HCT116 (cell line): ENCODE measurements at places on chromosomes 1 and 21. TPM values are rescaled to one million over a fixed set of nuclear protein-coding genes. Genes with fewer than 3 reads are reported as not detected.

Gene LCE3E
- total RNA-seq, result not detected

Gene BLACAT1
- total RNA-seq, result 3.9 TPM

DNA sequence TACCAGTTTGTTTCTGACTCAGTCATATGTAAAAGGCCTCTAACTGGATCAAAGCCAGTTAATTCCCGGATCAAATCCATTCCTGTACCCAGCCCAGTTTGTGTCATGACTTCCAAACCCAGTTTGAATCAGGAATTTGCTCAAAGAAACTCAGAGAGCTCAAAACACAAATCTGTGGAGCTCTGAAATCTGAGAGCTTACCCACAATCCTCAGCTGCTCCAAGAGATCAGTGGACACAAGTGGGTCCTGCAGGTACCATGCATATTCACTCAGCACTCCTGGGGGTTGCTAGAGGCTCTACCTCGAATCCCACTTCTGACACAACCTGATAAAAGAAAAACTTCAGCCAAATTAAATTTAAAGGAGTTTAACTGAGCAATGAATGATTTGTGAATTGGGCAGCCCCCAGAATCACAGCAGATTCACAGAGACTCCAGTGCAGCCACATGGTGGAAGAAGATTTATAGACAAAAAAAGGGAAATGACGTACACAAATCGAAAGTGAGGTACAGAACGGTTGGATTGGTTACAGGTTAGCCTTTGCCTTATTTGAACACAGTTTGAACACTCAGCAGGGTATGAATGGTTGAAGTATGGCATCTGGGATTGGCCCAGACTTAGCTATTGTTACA lies 11.9 kb upstream of the MRPL55 start:
- no peaks in the 10 kb centered on the region for H3K36me3 ChIP-seq
- no peak overlapping the region for H3K4me3 ChIP-seq
- no peaks in the 10 kb centered on the region for H3K27me3 ChIP-seq
- DNase-seq, result no peak
- H3K4me1 ChIP-seq, result no peaks in the 10 kb centered on the region

Gene KCNH1
- not detected for total RNA-seq

Gene AMY1A
- total RNA-seq, result not detected

Gene TEDDM1
- not detected for total RNA-seq

DNA sequence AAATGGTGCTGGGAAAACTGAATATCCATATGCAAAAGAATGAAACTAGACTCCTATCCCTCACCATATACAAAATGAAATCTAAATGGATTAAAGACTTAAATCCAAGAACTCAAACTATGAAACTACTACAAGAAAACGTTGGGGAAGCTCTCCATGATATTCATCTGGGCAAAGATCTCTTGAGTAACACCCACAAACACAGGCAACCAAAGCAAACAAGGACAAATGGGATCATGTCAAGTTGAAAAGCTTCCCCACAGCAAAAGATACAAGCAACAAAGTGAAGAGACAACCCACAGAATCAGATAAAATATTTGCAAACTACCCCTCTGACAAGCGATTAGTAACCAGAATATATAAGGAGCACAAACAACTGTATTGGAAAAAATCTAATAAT lies 13.8 kb downstream of the TTC13 start:
- H3K36me3 ChIP-seq, result no peaks in the 10 kb centered on the region
- DNase-seq, result no peak
- H3K27me3 ChIP-seq, result no peaks in the 10 kb centered on the region
- H3K27ac ChIP-seq, result no peak overlapping the region
- no peak overlapping the region for H3K4me3 ChIP-seq

DNA sequence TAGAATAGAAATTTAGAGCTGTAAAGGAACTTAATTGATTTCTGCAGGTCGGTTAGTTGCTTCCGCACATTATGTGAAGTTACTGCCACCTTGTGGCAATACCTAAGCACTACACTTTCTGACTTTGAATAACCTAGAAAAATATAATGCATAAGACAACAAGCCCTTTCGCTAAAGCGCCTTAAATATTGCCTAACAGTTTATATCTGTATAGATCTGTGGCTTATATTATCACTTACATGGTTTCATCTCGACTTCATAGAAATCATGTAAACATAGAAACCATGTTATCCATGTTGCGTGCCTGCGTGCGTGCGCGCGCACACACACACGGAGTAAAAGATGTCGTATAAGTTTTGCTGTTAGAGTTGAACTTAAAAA lies 10.9 kb upstream of the IFI16 start:
- peaks cover 8% of the 10 kb centered on the region for H3K4me1 ChIP-seq
- DNase-seq, result peak; percentile 32
- no peak overlapping the region for H3K4me3 ChIP-seq
- no peak overlapping the region for H3K27ac ChIP-seq

Gene ZNF326
- 19.3 TPM for total RNA-seq

DNA sequence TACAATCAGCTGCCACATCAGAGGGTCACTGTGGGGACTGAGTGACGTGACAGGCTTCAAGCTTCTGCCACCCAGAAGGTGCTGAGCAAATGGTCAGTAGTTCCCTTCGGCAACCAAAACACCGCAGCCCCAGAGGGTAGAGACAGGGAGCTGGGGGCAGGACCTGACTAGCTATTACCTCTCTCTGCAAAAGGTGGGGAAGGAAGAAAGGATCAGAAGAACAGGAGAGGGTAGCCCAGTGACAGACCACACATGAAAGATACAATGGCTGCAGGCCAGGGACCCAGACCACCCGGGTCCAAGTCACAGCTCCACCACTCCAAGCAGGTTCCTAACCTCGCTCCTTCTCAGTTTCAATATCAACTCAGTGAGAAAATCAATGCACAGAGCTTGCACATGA lies 377.1 kb downstream of the NPHP4 start:
- no peak overlapping the region for H3K4me3 ChIP-seq
- no peak overlapping the region for H3K27ac ChIP-seq
- peaks cover 13% of the 10 kb centered on the region; the same call in 1 of the 2 replicates for H3K27me3 ChIP-seq
- H3K4me1 ChIP-seq, result peaks cover 24% of the 10 kb centered on the region
- H3K36me3 ChIP-seq, result no peaks in the 10 kb centered on the region

Gene MAP3K21
- total RNA-seq, result 19.1 TPM

DNA sequence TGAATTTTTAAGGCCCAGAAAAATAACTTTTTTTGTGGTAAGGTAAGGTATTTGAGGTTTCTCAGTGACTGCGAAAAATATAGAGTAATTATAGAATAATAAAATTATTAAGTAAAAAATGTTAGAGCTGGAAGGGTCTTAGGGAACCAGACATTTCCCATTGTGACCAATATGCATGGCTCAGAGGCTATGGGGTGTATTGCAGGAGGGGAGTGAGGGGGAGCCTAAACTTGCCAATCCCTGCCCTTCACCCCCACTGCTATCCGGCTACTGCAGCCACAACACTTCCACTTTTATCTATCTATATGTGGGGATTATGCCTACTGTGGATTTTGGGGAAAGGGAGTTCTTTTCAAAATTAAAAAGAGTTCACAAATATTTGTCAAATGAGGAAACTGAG lies 7.6 kb upstream of the GADD45A start:
- no peaks in the 10 kb centered on the region for H3K36me3 ChIP-seq
- H3K4me1 ChIP-seq, result no peaks in the 10 kb centered on the region
- no peaks in the 10 kb centered on the region for H3K27me3 ChIP-seq

Gene SPATA17
- total RNA-seq, result 2.5 TPM

Gene DESI2
- 44.6 TPM for total RNA-seq

GRCh38 chr1:41072051-41072450 lies 50.5 kb upstream of the SLFNL1 start:
- no peaks in the 10 kb centered on the region for H3K27me3 ChIP-seq
- no peak overlapping the region for H3K4me3 ChIP-seq
- H3K27ac ChIP-seq, result no peak overlapping the region
- no peaks in the 10 kb centered on the region for H3K4me1 ChIP-seq

Gene CITED4
- total RNA-seq, result 7.8 TPM

- peaks cover 8% of the 10 kb centered on the region for H3K4me1 ChIP-seq
- H3K27me3 ChIP-seq, result no peaks in the 10 kb centered on the region; the same call in 1 of the 2 replicates
- no peak overlapping the region for H3K4me3 ChIP-seq
- H3K36me3 ChIP-seq, result no peaks in the 10 kb centered on the region
Measured at GRCh38 chr1:8910331-8910730, 31.8 kb upstream of the ENO1 start.

DNA sequence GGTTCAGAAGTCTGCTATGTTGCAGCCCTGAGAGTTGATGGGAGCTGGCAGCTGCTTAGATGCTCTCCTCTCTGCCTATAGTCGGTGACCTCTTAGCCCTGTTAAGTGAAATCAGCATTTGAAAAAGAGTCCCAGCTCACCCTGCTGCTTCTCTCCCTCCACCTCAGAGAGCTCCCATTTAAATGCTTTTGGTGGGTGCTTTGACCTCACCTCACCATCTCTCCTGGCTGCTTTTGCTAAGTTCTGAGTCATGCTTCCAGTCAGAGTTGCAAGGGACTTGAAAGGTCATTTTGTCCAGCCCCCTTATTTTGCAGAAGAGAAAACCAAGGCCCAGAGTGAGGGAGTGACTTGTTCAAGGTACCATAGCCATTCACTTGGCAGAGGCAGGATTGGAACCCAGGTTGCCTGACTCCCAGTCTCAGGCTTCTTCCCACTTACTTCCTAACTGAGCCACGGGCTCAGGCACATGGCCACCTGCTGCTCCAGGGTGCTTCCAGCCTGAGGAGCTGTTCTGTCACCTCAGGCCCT lies 3.3 kb downstream of the MAPKAPK2 start:
- H3K4me1 ChIP-seq, result peaks cover 35% of the 10 kb centered on the region
- DNase-seq, result no peak
- no peaks in the 10 kb centered on the region for H3K36me3 ChIP-seq
- no peak overlapping the region for H3K27ac ChIP-seq

- DNase-seq, result no peak
- no peaks in the 10 kb centered on the region for H3K4me1 ChIP-seq
- no peaks in the 10 kb centered on the region for H3K27me3 ChIP-seq
- no peak overlapping the region for H3K27ac ChIP-seq
- no peaks in the 10 kb centered on the region for H3K36me3 ChIP-seq
Measured at GRCh38 chr1:56256153-56257000, 323.0 kb downstream of the PLPP3 start.

- no peak overlapping the region for H3K4me3 ChIP-seq
- DNase-seq, result no peak
- H3K27ac ChIP-seq, result no peak overlapping the region
- peaks cover 31% of the 10 kb centered on the region for H3K36me3 ChIP-seq
Measured at GRCh38 chr1:32372149-32372756, 9.9 kb downstream of the TSSK3 start.

GRCh38 chr1:76066394-76066793 lies 8.2 kb upstream of the ST6GALNAC3 start:
- H3K36me3 ChIP-seq, result no peaks in the 10 kb centered on the region
- no peaks in the 10 kb centered on the region for H3K27me3 ChIP-seq
- peaks cover 8% of the 10 kb centered on the region for H3K4me1 ChIP-seq
- H3K4me3 ChIP-seq, result no peak overlapping the region
- H3K27ac ChIP-seq, result no peak overlapping the region

DNA sequence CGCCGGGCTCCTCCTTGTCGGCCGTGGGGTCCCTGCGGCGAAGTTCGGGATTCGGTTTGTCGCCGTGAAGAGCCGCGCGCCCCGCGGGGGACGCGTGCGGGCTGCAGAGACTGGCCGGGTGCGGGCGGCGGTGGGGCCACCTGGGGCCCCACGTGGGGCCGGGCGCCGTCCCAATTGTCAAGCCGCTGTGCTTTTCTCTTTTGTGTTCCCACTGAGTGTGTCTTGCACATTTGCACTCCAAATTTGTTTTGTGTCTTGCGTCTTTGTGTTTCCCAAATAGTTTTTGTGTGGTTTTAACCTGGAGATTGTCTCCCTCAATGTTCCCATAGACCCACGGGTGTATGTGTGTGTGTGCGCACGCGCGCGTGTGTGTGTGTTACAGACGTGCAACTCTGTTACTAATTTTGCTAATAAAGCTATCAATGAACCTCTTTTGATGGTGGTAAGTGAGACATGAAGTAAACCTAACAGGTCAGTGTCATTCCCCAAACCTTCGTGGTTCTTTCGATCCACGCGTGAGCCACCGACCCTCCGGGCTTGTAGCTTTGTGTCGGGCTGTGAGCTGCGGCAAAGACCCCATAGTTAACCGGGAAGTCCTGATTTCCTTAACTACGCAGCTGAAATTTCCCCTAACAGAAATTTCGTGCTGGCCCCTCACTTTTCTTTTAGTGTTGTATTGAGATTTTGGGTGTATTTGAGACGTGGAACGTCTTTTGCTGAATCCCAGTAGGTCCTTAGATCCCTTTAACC lies 708 bp downstream of the PRDM2 start:
- no peak for DNase-seq
- no peaks in the 10 kb centered on the region for H3K36me3 ChIP-seq
- peak overlapping the region; percentile 42; the same call in 1 of the 2 replicates for H3K27ac ChIP-seq
- peaks cover 13% of the 10 kb centered on the region; the same call in 1 of the 2 replicates for H3K4me1 ChIP-seq
- H3K4me3 ChIP-seq, result peak overlapping the region; percentile 56

GRCh38 chr1:45297666-45298356 lies 28.9 kb upstream of the HPDL start:
- H3K27ac ChIP-seq, result no peak overlapping the region
- H3K4me3 ChIP-seq, result no peak overlapping the region
- H3K36me3 ChIP-seq, result no peaks in the 10 kb centered on the region
- H3K27me3 ChIP-seq, result no peaks in the 10 kb centered on the region

- no peak overlapping the region for H3K27ac ChIP-seq
- H3K27me3 ChIP-seq, result no peaks in the 10 kb centered on the region
- H3K4me1 ChIP-seq, result peaks cover 33% of the 10 kb centered on the region
- H3K4me3 ChIP-seq, result no peak overlapping the region
- no peaks in the 10 kb centered on the region for H3K36me3 ChIP-seq
- peak; percentile 55 for DNase-seq
Measured at GRCh38 chr1:93844262-93845045, 34.6 kb downstream of the DNTTIP2 start.

DNA sequence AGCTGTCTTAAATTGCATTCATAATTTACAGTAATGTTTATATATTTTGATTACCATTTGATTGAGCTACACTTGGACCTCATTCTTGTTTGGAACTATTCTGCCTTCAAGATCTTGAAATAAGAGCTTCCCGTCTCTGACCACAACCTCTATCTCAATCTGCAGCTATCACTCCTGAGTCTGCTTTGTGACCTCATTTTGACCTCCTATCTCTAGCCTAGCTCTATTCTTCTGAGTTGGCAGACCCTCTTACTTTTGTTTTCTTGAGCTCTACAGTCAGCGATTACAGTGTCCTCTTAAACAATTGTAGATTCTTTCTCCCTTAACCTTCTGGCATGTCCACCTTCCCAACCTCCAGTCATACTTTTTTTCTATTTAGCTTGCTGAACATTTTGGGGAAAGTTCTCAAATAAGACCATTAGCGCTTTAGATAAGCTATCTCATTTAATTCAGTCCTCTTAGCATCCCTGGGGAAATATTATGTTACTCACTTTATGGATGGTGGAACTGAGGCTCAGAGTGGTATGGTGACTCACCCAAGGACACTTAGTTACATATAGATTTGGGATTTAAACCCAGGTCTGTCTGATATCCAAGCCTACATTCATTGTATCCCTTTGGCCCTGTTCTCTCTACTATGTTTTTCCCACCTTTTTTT lies 19.1 kb downstream of the RPAP2 start:
- DNase-seq, result no peak
- H3K27me3 ChIP-seq, result no peaks in the 10 kb centered on the region
- no peaks in the 10 kb centered on the region for H3K4me1 ChIP-seq

- H3K27ac ChIP-seq, result no peak overlapping the region
- no peak for DNase-seq
- peaks cover 6% of the 10 kb centered on the region for H3K4me1 ChIP-seq
- no peaks in the 10 kb centered on the region for H3K27me3 ChIP-seq
- H3K36me3 ChIP-seq, result peaks cover 14% of the 10 kb centered on the region; the same call in 1 of the 2 replicates
Measured at GRCh38 chr1:197178998-197179397, 32.5 kb upstream of the ASPM start.

- no peaks in the 10 kb centered on the region for H3K27me3 ChIP-seq
- H3K4me1 ChIP-seq, result no peaks in the 10 kb centered on the region
- DNase-seq, result no peak
- H3K4me3 ChIP-seq, result no peak overlapping the region
Measured at GRCh38 chr1:187773168-187773567, 944.4 kb downstream of the PLA2G4A start.

Gene SHISA4
- total RNA-seq, result 15.2 TPM
